ENCODE measurements at places on chromosomes 6 and 20.
A peak's percentile ranks its signal among the peaks of the same experiment; 100 is the strongest.

DNA sequence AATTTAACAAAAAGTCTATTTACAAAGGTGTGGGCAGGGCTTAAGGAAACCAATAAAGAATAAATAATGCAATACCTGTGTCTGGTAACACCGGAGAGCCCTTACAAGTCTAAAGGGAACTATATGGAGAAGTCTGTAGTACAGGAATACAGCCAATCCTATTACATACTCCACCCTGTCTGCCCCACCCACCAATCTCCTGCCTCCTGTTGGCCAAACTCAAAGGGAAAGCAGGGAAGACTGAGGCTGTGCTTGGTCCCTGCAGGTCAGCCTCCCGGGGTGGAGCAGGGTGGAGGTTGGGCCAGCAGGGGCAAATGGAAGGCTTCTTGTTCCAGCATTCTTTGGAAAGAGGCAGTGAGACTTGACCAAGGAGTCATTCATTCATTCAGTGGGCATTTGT is 31.5 kb downstream of the METTL24 start:
- no peak for DNase-seq

- no peak for DNase-seq
Observed at GRCh38 chr6:35486005-35486925, 10.6 kb downstream of the TEAD3 start.

GRCh38 chr6:26172608-26172968 is 85.4 kb downstream of the HFE start:
- DNase-seq = no peak

DNA sequence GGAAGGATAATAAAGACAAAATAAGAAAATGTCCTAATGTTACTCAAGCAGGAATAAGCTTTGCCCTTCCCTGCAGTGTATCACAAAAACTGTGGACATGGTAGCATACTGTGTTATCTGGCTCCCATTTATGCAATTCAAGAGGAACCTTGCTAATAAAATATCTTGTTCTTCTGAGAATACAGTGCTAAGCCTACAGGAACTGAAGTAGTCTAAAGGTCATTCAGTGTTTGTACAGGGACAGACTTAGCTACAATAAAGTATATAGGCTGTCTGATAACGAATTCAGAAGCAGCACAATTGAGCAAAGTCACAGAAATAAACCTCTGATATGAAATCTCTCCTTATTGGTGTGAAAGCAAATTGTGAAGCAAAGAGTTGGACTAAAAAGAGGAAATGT is 59.6 kb upstream of the SDHAF4 start:
- no peak for DNase-seq

DNA sequence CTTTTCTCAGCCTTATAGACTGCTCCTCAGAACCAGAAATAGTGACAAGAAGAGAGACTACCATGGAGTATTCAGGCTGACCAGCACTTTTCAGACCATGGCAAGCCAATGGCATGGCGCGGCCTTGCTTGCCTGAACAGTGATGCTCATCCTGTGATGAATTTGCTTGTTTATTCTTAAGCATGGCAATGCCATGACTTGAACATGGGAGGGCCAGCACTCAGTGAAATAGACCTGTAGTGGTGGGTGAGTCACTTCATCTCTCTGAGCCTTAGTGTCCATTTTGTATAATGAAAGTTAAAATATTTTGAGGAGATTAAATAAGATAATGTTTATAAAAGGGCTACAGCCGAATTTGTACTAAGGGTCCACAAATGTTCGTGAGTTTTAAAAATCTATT is 79.1 kb downstream of the LRRC1 start:
- no peak for DNase-seq

DNA sequence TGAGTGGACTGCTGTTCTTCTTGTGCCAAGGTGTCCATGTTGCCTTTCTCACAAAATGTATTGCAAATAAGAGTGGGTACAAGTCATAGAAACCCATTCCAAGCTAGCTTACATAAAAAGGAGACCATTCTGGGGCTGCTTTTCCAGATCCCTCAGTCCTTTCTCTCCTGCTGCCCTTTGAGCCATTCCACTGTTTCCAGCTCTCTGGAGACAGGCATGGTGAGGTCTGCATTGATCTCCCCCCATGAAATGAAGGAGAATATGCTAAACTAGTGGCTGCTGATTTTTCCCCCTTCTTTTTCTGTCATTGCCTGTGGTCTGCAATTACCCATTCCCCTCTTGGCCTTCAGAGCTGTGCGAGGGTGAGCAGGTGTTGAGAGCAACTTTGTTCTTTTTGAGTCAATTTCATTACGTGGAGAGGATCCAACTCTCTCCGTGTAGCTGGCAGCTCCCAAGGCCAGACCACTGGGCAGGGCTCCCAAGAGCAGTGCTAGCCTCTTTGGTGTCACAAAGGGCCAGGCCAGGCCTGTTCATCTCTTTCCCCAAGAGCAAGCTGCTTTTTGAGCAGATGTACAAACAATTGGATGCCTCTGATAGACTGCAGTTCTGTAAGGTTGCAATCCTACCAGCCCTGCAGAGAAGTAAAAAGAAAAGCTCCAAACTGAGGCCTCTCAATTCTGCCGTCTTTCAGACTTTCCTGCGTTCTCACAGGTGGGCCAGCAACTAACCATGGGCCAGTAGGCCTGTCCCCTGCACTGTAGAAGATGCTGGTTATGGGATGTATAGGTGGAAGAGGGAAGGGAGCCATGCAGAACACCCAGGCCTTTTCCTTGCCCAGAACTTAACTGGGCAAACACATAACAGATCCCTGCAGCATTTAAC is 96.1 kb upstream of the ARMC2 start:
- peak; percentile 5 for DNase-seq

- no peak for DNase-seq
Observed at GRCh38 chr6:16471222-16471909, 233.0 kb downstream of the GMPR start.

GRCh38 chr6:1473166-1473565 is 83.8 kb downstream of the FOXF2 start:
- no peak for DNase-seq

GRCh38 chr6:44176130-44176761 is 17.6 kb downstream of the CAPN11 start:
- DNase-seq = no peak

DNA sequence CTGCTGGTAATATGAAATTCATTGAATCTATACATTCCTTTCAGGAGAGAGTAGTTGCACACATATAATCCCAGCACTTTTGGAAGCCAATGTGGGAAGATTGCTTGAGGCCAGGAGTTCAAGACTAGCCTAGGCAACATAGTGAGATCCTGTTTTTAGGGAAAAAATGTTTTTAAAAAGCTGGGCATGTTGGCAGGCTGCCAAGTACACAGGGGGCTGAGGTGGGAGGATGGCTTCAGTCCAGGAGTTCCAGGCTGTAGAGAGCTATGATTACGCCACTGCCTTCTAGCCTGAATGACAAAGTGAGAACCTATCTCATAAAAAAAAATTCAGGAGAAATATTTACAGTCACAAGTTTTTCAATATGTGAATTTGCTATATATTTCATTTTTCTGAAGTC is 71.9 kb downstream of the GRM1 start:
- no peak for DNase-seq

DNA sequence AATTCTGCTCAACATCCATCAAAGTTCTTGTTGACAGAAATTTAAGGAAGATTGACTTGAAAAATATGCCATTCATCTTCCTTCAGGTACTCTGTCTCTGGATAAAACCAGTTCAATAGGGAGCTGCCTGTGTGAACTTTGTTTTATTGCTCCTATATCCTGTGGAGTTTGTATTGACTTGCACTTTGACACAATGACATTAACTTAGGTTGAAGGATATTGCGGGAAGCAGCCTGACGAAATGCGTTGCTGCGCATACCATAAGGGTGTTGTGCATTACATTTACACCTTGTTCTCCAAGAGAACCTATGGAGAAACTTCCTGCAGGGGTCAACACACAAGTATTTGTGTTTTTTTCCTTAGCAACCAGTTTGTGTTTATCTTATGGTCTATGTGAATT is 185.4 kb upstream of the GRIK2 start:
- DNase-seq = no peak
